Stimulated activated CD4-positive, alpha-beta T cell treated with anti-CD3 and anti-CD28 coated beads, Interleukin-1b, Interleukin-23, amount 100 ng/mL, for 24 hours (primary cell): ENCODE measurements at places on chromosomes 12 and 14.

GRCh38 chr14:89773151-89773550 is 181.4 kb downstream of the EFCAB11 start:
- no peak for DNase-seq

DNA sequence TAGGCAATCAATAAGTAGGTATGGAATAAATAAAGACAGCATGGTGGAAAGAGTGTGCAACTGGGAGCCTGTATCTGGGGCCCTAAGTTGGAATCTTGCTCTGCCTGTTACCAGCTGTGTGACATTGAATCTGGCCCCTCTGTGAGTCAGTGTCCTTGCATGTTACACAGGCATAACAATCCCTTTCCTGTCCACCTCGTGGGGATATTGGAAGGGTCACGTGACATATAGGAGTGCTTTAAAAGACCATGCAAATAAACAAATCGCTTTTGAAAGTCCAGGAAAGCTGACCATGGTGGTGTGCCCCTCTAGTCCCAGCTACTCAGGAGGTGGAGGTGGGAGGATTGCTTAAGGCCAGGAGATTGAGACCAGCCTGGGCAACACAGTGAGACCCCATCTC is 51.1 kb upstream of the VRK1 start:
- no peak for DNase-seq

DNA sequence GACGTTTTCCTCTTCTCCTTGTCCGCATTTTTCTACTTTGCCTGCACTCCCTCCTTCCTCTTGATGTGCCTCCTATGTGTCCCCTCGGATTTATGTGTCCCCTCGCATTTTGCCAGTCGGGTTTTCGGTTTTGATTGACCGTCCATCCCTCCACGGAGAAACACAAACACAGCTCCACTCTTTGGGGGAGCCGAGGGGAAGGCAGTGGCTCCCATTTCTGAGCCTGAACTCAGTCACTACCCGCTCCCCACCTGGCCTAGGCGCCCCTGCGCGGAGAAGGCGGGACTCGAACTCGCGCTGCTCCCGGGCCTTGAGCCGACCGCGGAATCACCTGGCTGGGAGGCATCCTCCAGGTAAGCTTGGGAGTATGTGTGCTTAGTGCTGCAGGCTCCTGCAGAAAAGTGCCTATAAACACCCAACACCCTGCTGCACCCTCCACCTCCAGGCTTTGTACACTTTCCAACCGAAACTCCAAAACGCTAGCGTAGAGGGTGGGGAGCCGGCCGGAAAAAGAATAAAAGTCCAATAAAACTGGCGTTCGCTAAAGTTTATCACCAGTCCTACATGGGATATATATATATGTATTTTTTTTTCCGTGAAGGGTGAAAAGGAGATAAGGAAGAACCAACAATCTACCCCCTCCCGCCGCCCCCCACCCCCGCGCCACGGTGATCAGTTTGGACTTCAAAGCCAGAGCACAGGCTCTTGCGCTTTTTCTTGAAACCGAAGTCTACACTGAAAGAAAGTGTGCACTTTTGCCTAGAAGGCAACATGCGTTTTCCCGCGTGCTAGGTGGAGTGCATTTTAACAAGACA is 3.3 kb upstream of the CCND2 start:
- DNase-seq = no peak

- no peak for DNase-seq
Observed at GRCh38 chr14:89781046-89781445, 173.5 kb downstream of the EFCAB11 start.

DNA sequence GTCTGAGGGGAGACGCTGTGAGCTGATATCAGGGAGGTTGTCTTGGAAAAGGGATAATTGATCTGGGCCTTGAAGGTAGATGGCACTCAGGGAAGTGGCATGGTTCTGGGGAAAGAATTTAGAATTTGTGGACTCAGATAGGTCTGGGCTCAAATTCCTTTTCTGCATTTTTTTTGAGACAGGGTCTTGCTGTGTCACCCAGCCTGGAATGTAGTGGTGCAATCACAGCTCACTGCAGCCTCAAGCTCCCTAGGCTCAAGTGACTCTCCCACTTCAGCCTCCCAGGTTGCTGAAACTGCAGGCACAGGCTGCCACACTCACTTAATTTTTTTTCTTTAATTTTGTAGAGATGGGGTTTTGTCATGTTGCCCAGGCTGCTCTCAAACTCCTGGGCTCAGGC is 98.1 kb upstream of the NCOR2 start:
- DNase-seq = no peak

DNA sequence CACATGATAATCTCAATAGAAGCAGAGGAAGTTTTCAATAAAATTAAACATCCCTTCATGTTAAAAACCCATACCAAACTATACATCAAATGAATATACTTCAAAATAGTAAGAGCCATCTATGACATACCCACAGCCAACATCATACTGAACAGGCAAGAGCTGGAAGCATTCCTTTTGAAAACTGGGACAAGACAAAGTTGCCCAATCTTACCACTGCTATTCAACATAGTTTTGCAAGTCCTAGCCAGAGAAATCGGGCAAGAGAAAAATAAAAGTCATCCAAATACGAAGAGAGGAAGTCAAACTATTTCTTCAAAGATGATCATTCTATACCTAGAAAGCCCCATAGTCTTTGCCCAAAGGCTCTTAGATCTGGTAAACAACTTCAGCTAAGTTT is 454.7 kb upstream of the PRICKLE1 start:
- DNase-seq = no peak

DNA sequence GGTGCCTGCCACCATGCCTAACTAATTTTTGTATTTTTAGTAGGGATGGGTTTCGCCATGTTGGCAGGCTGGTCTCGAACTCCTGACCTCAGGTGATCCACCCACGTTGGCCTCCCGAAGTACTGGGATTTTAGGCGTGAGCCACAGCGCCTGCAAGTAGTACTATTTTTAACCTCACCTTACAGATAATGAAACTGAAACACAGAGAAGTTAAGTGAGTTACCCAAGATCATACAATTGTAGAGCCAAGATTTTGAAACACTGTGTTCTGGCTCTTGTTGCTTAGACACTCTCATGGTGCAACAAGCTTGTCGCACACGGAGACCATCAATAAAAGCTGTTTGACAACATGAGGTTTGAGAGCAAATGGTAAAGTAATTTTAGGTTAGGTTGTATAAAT is 159.1 kb upstream of the LMNTD1 start:
- no peak for DNase-seq
